ENCODE measurements at places on chromosomes 12 and 14.

GRCh38 chr12:105449431-105449830, 118.9 kb downstream of the C12orf75 start:
- DNase-seq, result no peak

DNA sequence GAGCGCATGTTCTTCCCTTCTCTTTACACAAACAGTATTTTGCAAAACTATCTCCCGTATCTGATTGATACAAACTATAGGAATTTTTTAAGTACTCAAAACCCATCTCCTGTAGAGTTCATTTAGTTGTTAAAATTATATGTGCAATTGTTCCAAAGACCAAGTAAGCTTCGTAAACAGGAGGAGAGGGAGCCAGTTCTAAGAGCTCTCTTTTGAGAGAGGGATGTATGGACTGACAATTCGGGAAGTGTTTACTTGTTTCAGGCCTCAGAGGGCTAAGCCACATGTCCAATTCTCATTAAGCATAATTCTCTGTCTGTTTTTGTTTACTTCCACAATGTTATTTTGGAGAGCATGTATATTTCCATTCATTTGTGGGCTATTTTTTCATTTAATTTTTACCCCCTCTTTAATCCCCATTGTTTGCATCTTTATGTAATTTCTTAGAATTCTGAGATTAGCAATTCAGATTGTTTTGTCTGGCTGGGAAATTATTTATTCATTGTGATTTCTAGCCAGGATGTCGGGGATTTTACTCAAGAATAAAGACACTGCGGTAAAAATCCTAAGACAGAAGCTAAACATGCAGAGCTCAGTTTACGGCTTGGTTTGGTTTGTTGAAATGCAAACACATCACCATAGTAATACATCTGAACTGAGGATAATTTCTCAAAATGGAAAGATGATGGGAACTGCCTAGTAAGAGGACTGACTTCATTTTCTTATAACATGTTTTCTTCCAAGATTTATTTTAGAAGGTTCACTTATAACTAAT, 126.8 kb downstream of the KCNK10 start:
- no peak for DNase-seq

- DNase-seq, result no peak
Observed at GRCh38 chr12:130981074-130981742, 27.5 kb downstream of the ADGRD1 start.

GRCh38 chr12:65156366-65156841, 13.0 kb upstream of the LEMD3 start:
- no peak for DNase-seq

- no peak for DNase-seq
Observed at GRCh38 chr12:13386323-13387039, 190.0 kb downstream of the EMP1 start.

GRCh38 chr12:26116829-26117715, 7.8 kb downstream of the BHLHE41 start:
- no peak for DNase-seq

- no peak for DNase-seq
Observed at GRCh38 chr12:65827827-65828231, 3.5 kb downstream of the HMGA2 start.

- no peak for DNase-seq
Observed at GRCh38 chr14:105889666-105890473, 363.5 kb downstream of the TMEM121 start.

GRCh38 chr14:99264691-99265450, 7.1 kb downstream of the BCL11B start:
- DNase-seq, result no peak

Measured in WERI-Rb-1 (cell line).